ENCODE measurements at places on chromosomes 7 and 10.

DNA sequence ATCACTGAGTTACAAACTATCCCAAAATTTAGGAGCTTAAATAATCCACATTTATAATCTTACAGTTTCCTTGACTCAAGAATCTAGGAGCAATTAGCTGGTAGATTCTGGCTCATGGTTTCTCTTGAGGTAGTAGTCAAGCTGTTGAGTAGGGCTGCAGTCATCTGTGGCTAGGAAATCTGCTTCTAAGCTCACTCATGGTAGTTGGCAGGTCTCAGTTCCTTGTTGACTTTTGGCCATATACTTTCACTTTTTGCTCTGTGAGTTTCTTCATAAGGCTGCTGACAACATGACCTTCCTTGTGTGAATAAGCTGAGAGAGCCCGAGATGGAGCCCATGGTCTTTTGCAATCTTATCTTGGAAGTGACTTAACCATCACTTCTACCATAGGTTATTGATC is 10.8 kb upstream of the ETV1 start:
- DNase-seq, result no peak

- DNase-seq, result no peak
These were observed 274.4 kb upstream of the SEMA3A start for GRCh38 chr7:84469034-84469433.

- no peak for DNase-seq
These were observed 39.0 kb upstream of the TECTB start for GRCh38 chr10:112244197-112244596.

- DNase-seq, result no peak
These were observed 297.5 kb downstream of the HTR7 start for GRCh38 chr10:90560331-90560730.

DNA sequence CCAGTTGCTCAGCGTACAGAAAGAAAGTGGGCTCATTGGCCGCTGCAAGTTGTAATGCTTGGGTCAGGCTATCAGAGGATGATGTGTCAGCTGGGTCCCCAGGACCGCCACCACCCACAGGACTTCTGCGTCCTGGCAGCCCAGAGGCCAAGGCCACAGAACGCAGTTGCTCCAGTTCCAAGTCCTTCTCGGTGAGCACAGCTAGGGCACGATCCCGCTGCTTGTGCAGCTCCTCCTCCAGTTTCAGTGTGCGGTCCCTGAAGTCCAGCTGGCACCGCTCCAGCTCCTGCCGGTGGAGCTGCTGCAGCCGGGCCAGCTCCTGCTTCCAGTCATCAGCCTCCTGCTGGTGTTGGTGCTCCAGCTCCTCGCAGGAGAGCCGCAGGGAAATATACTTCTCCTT is 3.0 kb downstream of the GCC1 start:
- DNase-seq, result no peak

GRCh38 chr10:99551158-99551557 is 18.4 kb downstream of the NKX2-3 start:
- no peak for DNase-seq

DNA sequence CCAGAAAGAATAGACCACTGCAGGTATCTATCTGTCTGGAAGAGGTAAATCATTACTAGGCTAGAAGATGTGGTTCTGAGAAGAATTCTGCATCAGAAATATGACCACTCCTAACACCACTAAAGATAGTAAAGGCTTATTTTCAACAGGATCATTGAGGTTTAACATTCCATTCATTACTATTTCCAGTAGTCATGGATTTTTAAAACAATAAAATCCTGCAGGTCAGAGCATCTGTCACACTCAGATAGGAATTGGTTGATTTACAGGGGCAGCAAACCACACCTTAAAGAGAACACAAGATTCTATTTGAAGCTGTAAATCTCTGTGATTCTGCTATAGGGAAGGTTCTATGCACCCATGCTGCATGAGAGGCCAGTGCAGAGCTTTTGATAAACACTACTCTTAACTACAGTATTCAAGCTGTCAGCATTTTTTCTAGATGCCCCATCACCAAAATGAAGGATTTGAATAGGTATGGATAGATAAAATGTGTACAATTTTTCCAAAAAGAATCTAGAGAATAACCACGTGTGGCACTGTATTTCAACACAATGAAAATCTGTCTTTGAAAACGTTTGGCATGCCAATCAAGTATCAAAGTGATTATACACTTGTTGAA is 14.6 kb downstream of the LRRC17 start:
- no peak for DNase-seq

- no peak for DNase-seq
These were observed 241.3 kb downstream of the CXCL12 start for GRCh38 chr10:44143556-44143955.

DNA sequence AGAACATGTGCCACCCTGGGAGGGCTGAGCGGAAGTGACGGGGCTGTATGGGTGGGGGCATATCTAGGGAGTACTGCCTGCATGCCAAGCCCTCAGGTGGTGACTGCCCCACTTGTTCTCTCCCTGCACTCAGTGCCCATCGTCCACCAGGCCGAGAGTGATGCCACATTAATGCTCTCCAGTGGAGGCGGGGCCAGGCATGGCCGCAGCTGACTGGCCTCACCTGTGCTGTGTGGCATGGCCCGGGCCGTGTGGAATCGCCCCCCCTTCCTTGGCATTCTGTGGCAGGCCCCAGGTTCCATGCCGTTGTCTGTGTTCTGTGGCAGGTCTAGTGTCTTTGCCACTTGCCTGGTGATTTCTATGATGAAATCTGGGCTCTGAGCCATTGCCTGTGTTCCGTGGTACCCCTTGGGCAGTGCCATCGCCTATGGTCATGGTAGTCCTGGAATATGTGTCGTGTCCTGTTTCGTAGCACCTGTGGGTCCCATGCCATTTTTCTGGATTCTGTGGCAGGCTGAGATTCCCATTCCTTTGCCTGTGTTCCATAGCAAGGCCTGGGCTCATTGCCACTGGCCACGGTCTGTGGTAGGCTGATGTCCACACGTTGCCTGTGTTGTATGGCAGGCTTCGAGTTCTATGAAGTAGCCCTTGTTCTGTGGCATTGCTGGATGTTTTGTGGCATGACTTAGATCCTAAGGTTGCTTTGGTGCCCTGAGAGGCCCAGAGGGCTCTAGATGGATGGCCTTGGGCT is 8.9 kb downstream of the FLNC start:
- no peak for DNase-seq

DNA sequence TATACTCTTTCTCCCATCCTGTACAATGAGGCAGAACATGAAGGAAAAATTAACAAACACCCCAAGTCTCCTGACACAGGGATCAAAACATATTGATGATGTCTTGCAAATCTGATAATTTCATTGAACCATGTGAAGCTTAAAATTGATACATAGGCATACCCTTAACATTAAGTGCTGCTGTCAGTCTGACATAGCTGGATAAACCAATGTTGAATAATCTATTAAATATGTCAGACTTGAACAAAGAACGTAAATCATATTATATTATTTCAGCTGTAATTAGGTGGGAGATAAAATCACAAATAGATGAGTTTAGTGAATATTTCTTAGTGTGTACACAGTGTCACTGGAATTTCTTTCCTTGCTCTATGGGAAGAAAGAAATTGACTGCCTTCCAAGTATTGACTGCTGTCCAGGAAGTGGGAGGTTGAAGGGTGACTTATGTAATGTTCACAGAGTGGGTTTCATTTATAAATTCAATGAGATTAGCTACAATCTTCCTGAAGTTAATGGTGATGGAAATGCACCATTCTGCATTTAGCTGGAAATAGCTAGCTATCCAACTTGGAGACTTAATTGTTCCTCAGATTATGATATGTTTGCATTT is 170.8 kb downstream of the AUTS2 start:
- DNase-seq, result no peak

GRCh38 chr10:98910546-98910945 is 325.1 kb downstream of the HPSE2 start:
- DNase-seq, result no peak

DNA sequence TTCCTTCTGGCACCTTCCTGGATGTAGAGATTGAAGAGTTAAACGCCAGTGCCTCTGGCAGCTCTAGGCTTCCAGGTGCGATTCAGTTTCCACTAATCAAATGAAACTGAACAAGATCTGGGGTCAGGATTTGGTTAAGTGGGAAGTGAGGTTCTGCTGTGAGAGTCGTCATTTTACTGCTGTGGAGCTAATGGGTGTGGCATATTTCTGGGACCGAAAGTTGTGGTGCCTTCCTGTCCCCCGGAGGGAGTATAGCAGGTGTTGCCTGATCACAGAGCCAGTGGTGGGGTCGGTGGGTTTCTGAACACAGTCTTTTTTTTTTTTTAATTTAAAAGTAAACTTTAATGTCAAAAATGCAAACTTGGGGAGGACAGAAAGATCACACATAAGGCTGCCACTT is 37.0 kb upstream of the JAKMIP3 start:
- no peak for DNase-seq

GRCh38 chr7:157813741-157814661 is 477.2 kb downstream of the DNAJB6 start:
- no peak for DNase-seq

DNA sequence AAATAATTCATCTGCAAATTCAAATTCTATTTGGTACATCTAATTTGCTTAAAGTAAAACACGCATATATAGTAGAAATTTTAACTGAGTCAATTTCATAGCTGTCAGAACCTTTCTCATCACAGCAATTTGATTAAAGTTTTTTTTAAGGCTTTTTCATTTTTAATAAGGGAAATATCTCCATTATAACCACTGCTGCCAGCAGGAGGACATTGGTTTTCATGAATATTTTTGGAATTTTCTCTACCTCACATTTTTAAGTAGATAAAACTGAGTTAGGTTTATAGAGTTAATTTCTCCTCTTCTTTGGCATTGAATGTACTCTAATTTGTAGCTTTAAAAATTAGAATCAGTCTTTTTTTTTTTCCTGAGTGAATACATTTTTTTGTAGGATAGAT is 82.2 kb downstream of the ST7 start:
- no peak for DNase-seq

DNA sequence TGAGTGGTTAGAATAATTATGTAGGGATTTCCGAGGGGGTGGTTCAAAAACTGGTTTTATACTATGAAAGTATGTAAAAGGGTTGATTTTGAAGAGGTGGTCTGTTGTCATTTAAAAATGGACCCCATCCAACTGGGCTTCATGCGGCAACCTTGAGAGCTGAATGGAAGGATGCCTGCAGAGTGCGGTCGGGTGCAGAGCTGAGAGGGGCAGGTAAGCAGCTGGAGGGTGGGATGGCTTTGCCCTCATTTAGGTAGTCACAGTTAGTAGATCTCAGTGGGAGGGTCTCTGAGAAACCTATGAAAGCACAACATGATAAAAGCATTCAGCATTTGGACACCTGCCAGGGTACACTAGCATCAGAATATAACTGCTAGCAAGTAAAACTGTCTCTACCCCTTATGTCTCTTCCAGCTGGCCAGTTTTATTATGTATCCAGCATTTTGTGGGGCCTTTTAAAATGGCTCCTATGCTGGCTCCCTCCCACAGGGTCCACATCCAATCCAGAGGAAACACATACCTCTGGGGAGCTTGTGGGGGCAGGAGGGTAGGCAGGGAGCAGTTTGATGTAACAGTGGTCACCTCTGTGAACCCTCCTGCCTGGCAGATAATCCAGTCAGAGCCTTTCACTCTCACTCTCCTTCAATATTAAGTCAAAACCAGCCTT is 75.9 kb upstream of the MAGI2 start:
- no peak for DNase-seq

DNA sequence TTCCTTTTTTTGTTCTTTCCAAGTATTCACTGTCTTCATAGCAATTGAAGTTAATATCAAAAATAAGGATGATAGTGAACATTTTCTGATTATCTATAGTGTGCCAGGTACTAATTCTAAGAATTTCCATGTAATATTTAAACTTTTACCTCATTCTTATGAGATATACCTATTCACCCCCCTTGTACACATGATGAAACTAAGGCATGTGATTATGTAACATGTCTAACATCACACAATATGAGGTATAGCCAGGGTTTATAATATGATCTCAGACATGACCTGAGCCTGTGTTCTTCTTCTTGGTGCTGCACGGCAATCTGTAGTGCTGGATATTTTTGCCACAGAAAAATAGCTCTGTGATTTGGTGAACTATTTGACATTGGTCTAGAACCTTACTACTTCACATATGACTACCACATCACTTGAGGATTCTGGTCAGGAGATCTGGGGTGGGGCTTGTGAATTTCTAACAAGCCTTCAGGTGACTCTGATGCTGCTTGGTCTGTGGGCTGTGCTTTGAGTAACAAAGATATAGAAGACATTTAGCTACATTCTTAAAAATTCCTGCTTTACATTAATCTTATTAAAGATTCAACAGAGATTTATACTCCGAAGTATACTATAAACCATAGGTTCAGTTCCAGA is 79.1 kb downstream of the TRIM24 start:
- no peak for DNase-seq

DNA sequence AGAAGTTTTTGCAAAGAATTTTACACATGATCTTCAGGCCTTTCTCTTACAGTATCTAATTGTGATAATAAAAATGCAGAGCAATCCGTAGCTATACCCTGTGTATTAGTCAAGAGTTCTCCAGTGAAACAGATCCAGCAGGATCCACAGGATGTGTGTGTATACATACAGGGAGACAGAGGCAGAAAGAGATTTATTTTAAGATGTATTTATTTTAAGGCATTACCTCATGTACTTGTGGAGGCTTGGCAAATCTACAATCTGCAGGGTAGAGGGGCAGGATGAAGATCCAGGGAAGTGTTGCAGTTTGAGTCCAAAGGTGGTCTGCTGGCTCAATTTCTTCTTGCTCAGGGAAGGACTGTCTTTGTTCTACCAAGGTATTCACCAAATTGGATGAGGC is 41.7 kb downstream of the ARHGAP12 start:
- DNase-seq, result no peak

- DNase-seq, result no peak
These were observed 58.0 kb downstream of the TSPAN12 start for GRCh38 chr7:120799813-120800475.

- no peak for DNase-seq
These were observed 27.7 kb downstream of the CC2D2B start for GRCh38 chr10:95935429-95935828.

- DNase-seq, result no peak
These were observed 94.6 kb upstream of the SMNDC1 start for GRCh38 chr10:110399106-110399964.

DNA sequence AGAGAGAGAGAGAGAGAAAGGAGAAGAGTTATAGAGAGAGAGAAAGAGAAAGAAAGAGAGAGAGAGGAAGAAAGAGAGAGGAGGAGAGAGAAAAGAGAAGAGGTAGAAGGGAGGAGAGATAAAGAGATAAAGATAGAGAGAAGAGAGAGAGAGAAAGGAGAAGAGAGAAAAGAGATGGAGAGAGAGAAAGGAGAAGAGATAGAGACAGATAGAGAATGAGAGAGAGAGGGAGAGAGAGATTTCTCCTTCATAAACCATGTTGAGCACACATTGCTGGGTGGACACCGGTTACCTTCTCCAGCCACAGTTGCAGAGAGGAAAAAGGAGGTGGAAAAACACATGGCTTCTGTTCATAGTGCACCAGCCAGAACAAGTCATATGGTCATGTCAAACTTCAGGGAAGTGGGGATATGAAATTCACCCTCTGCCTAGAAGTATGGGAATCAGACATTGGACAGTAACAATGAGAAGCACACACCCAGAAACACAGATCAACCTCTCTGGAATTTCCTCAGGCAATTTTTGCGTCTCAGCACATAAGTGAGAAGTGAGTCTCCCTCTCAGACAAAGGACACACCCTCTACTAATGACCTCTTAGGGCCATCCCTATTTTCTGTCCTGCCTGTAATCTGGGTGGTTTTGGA is 172.5 kb upstream of the SVIL start:
- DNase-seq, result no peak

- no peak for DNase-seq
These were observed 26.4 kb upstream of the ITPRID1 start for GRCh38 chr7:31487476-31487875.

Measured in stimulated activated CD8-positive, alpha-beta memory T cell treated with anti-CD3 and anti-CD28 coated beads, Interleukin-2, amount 100 ng/mL, for 48 hours (primary cell).